ENCODE measurements at places on chromosomes 2 and 18.
A peak's percentile ranks its signal among the peaks of the same experiment; 100 is the strongest.

DNA sequence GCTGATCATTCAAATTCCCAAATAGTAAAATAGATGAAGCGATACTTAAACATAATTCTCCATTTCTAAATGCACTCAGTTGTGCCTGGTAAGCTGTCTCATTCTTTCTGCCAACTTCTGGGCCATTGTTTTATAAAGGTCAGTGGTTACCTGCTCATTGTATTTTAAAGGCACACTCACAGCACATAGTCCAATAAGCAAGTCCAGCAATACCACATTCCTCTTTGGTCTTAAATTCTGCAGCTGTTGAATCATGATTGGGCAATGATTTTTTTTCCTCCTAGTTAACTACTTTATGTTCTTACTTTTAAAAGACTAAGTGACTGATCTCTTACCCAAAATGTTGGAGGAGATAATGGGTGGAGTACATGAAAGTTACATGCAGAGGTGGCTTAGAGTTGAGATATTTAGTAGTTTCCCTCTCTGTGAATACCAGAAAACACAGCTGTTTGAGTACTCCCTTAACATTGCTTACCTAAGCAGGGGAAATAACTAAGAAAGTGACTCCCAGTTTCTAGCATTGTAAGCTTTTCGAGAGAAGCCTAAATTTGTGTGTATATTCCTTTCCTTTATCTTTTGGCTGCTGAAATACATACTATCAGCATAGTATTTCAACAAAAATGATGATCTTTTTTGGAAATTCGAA lies 220.7 kb downstream of the CAMKMT start:
- ATAC-seq: no peak

GRCh38 chr2:167783261-167784083 lies 463.9 kb downstream of the STK39 start:
- peak; percentile 22 for ATAC-seq

- ATAC-seq: peak; percentile 88
These were observed 70.8 kb downstream of the RAPGEF4 start for GRCh38 chr2:172806493-172806892.

DNA sequence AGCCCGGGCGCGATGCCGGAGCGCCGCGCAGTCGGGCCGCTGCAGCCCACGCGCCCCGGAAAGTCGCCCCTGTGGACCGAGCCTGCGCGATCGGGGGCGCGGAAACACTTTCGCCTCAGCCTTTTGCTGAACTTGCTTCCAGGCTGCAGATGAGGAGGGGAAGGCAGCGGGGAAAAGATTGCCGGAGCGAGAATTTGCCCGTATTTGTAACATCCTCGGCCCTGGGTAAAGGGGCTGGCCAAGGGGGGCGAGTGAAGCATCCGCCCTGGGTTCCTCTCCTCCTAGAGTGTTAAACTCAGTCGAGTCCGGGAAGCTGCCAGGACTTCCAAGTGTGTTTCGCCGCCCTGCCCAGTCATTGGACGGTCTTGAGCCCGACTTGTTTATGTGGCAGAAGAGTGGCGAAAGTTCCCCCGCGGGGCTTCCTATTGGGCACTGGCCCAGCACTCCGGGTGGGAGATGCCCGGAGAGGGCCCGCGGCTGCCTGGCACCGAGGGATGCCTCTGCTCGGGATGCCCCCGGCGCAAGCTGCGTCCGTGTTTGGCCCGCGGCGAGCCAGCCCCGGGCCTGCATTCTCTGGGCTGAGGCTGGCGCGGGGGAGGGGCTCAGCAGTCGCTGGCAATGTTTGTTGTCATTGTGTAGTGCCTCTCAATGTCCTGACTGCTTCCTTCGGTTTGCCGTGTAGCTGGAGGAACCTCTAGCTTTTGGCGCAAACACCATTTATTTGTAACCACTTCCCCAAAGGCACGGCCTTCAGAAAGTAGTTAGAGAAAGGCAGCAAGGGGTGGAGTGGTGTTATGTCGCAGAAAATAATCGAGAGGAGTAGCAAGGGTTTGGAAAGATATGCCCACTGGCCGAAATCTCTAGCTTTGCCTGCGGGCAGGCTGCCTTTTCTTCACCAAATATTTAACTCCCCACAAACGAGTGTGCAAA lies 1.1 kb downstream of the CYBRD1 start:
- ATAC-seq: peak; percentile 81

- ATAC-seq: no peak
These were observed 11.0 kb upstream of the PLB1 start for GRCh38 chr2:28484835-28485234.

DNA sequence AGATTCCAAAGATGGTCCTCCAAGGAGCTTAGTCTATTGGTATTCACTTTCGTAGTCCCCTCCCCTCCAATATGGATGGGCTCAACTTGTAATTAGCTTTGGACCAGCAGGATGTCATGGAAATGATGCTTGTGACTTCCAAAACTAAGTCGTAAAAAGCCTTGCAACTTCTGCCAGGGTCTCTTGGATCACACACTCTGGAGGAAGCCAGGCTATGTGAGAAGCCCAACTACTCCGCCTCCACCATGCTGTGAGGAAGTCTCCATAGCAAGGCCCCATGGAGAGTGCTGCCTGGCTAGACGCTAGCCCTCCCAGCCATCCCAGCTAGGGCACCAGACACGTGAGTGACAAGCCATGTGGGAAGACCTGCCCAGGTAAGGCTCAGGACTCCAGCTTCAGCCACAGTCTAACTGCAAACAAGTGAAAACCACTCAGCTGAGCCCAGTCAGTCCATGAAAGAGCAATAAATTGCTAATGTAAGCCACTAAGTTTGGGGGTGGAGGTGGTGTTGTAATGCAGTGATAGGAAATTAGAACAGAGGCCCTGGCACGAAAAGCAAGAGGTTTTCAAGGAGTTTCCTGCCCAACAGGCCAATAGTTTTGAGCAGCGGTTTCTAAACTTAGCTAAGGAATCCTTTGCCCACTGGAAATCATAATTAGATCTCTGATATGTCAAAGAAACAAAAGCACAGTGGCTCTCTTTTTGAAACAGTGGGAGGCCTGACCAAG lies 77.5 kb upstream of the GLI2 start:
- no peak for ATAC-seq

DNA sequence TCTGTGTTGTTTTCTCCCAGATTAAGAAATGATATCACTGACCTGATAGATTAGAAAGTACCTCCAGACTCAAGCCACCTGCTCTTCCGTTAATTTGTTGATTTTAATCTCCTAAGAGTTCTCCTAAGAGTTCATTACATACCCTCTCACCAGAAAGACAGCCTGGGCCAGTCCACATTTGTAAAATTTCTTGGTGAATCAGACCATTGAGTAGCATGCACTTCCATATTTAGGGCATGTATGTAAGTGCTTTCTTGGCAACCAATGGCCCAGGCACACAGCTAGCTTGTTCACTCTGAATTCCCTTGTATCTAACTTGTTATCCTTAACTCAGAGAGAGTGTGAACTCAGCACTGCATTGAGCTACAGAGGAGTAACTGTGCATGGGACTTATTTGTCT lies 158.1 kb upstream of the ACAA2 start:
- ATAC-seq: no peak

DNA sequence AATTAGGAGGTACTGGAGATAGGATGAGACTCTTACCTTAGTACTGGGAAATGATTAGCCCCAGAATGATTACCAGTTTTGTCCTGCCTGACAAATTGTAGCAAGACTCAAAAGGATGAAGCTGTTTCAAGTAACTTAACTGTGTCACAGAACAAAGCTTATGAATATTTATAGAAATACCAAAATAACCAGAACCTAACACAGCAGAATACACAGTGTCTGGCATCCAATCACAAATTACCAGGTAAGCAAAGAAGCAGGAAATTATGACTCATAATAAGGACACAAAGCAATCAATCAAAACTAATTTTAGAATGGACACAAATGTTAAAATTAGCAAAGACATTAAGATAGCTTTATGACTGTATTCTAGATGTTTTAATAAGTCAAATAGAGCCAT lies 91.9 kb downstream of the CTNNA2 start:
- no peak for ATAC-seq

DNA sequence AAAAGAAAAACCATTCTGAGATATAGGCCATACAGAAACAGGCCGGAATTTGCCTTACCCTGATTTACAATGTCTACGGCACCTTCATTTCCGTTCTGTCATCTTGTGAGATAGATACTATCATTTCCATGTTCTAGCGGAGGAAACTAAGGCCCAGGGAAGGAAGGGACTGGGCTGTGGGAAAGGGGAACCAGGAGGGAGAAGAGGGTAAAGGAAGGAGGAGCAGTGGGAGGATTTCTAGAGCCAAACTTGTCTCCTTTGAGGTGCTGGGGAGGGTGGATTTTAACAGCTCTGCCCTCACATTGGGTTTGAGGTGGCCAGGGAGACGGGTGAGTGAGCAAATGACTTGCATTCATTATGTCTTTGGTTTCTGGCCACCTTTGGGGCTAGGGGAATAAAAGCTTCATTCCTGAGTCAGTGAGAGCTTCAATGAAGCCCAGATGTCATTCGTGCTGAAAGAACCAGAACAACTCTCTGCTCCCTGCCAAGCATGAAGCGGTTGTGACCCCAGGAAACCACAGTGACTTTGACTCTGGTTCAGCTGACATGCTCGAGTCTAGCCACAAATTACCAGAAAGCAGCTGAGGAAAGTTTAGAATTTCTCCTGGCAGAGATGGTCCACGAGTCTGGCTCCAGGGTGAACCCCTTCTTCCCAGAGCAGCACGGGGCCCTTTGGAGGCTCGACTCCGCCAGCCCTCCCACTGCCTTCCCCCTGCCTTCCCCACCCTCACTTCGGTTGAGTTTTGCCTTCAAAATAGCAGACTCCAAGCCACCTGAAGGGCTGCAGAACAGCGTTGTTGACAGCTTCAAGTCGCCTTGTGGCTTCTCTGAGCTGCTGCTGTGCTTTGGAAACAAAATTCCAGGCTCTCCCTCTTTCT lies 3.8 kb downstream of the ACTG2 start:
- no peak for ATAC-seq
